ENCODE measurements at places on chromosomes 6 and 20.

GRCh38 chr20:37741055-37741454 is 47.2 kb downstream of the CTNNBL1 start:
- DNase-seq, result peak; percentile 67

DNA sequence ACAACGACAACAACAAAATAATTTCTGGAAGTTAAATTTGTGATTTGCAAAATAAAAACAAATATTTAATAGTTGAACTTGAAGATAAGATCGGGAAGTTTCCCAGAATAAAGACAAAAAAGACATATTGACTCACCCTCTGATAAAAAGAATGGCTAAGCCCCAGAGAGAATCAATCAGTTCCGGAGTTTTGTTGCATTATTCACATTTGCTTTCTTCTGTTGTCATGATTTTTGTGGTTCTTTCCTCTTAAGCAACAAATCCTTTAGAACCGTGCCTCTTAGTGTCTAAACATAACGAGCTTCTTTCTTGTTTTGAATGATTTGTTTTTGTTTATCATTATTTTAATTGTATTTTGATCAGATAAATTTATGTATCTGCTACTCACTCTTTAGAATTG is 337.7 kb upstream of the PRND start:
- no peak for DNase-seq

GRCh38 chr20:15834857-15835256 is 738.4 kb downstream of the KIF16B start:
- no peak for DNase-seq

GRCh38 chr6:126054258-126054702 is 67.9 kb downstream of the TRMT11 start:
- DNase-seq, result no peak

DNA sequence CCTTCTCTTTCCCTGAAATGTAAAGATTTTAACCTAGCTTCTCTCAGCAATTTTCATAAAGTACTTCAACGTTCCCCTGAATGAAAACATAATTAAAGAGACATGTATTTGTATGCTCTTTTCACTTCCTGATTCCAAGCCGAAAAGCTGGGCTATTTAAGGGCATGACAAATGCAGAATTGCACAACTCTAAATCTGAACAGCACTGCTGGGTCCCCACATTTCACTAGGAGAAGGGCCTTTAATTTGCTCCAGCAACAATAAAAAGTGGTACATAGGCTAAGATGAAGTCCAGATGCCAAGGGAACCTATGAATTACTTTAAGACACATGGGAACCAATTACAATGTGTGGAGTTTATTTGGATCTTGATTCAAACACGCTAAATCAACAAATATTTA is 42.0 kb downstream of the IRAK1BP1 start:
- DNase-seq, result no peak

All from RCC 7860 (cell line).